ENCODE measurements at places on chromosomes 1 and 21.

GRCh38 chr1:170407581-170407980 lies 124.4 kb upstream of the GORAB start:
- no peak for DNase-seq

DNA sequence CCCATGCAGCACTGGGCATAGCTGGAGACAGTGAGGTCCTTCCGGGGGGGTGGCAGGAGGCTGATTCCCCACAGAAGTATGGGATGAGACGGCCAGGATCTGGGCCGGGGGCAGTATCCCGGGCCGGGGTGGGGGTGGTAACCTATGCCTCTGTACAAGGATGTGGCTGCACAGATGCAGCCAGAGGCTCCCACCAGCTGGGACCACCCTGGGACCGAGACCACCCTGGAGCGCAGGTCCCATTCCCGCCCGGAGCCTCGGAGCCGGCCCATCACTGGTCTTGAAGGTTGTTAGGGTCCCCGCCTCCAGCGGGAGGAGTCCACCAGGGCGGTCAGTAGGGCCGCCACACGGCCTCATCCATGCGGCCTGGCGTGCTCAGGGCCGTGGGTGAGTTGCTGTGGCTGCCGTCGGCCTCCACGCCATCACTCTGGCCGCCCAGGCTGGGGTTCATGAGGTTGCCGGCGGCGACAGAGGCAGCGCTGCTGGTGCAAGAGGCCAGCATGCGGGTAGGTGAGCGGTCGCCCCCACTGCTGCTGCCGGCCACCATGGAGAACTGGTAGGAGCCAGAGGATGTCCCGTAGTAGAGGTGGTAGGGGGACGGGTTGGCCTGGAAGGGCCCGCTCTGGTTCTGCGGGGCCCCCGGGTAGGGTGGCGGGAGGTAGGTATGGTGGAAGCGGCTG lies 28.1 kb downstream of the RUNX3 start:
- no peak for DNase-seq

DNA sequence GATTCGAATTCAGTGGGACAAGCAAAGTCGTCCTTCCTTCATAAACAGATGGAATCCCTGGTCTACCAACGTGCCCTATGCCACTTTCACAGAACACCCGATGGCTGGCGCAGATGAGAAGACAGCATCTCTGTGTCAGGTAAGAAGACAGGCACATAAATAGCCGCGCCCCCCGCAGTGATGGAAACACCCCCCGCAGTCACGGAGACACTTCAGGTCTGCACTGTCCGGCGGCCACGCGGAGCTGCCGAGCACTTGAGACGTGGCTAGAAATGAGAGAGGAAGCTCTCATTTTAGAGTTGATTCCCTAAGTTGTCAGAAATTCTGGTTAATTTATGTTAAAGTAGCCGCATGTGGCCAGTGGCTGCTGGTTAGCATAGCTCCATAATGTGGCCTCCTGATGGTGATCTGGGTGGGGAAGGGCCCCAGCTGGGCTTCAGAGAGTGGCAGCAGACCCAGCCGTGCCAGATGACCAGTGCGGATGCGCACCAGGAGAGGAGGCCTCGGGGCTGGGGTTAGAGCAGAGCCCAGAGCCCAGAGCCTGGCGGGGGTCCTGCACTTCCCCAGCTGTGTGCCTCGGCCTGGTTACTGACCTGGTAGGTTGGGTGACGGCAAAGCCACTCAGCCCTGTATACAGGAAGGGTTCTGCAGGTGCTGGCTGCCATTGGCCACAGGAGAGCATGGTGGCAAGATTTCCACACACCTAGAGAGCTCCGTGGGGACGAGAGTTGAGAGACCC lies 2.9 kb downstream of the TPRG1L start:
- no peak for DNase-seq

GRCh38 chr21:46284733-46285132 lies 678 bp downstream of the MCM3AP start:
- DNase-seq: no peak

GRCh38 chr21:42980312-42981213 lies 6.2 kb downstream of the PKNOX1 start:
- DNase-seq: no peak

GRCh38 chr1:243490748-243491686 lies 235.2 kb downstream of the SDCCAG8 start:
- DNase-seq: no peak

DNA sequence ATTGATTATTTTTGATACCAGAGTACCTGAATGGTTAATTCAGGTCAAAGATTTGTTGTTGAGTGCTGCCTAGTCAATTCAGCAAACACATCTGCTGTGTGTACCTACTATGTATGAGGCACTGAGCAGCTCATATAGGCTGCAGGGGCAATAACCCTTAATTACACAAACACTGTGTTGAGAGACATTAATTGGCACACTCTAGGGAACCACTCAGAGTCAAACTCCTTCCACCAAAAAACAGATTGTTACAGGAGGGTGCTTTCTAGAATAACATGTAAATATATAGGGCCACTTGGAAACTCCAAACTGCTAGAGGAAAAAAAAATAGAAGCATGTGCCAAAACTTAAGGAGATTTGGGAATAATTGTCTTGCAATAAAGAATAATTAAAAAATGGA lies 31.3 kb downstream of the UBE2U start:
- no peak for DNase-seq

- DNase-seq: peak; percentile 61
Measured at GRCh38 chr1:235999259-235999925, 65.5 kb downstream of the NID1 start.

GRCh38 chr1:21384620-21385019 lies 55.3 kb upstream of the NBPF3 start:
- no peak for DNase-seq

DNA sequence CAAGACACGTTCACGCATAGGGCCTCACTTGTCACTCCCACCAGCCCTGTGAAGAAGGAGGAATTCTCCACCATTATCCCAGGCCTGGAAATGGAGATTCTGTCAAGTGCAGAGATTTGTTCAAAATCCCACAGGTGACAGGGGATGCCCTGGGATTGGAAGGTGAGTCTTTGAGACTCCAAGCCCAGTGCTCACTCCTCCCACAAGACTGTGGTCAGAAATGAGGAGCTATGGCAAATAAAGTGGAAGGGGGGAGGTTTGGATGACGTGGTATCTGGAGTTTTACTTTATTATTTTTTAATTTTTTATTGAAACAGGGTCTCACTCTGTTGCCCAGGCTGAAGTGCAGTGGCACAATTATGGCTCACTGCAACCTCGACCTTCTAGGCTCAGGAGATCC lies 12.8 kb upstream of the FOXO6 start:
- DNase-seq: no peak

DNA sequence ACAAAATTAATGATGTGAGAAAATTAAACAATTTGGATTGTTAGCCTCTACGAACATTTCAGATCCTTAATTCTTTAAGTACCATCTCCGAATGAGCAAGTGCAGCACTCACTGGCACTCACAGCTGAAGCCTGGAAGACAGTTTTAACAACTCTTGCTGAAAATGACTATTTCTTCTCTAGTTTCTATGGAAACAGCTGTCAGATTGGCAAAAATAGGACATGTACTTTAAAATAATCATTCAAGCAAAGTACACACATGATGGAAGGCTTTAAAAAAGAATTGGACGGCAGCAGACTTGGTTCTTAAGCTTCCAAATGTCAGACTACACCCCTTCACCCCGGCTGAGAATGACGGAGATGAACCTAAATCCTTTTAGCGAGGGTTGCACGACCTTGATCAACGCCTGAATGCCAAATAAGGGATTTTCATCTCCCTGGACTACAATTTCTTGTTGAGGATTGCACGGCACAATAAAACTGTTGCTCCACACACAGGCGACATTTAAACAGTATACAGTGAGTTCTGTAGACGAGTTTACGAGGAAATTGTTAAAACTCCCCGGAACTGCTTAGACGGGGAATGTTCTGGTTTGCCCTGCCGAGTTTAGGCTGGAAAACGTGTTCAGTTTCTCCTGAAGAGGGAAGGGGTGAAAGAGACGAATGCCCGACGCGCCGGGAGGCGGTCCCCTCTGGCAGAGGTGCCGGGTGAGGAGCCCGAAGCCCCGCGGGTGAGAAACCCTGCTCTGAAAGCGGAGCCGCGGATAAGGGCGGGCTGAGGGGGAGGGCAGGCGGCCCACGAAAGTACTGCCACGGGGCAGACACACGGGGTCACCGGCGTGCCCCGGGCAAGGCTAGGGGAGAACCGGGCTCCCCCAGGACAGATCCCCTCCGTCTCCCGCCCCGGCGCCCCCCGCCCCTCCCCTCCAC lies 671 bp downstream of the OMA1 start:
- DNase-seq: peak; percentile 67

GRCh38 chr1:93531193-93531592 lies 83.3 kb downstream of the FNBP1L start:
- DNase-seq: no peak

DNA sequence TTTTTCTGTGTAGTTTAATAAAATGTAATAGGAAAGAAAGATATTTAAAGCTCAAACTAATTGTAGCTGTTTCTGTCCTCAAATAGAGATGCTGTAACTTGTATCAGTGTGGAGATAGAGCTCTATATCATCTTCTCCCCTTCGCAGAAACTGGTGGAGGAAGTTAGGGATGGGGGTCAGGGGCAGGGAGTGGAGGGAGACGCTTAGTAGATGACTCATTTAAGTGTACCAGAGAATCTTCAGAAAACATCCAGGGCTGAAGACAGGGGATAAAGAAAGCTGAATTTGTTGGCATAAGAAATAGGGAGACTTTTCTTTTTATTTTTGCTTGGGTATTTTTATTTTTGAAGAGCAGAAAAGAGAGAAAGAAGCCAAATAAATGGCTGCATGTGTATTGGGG lies 282.6 kb upstream of the DPYD start:
- DNase-seq: no peak

DNA sequence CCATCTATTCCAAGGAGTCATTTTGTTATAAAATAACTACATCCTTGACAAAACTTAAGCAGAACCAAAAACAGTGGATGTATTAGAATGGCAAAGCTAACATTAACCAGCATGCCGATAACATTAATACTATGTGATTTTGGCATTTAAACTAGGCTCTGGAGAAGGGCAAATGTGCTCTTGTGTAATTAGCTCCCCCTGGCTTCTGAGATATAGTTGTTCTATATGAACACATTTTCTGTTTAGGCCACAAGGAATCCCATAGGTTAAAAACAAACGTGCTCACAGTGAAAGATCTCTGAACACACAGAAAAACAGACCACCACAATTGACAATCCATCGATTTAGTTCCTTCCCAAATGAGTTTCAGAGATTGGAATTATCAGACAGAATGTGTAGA lies 57.4 kb upstream of the TARS2 start:
- no peak for DNase-seq

DNA sequence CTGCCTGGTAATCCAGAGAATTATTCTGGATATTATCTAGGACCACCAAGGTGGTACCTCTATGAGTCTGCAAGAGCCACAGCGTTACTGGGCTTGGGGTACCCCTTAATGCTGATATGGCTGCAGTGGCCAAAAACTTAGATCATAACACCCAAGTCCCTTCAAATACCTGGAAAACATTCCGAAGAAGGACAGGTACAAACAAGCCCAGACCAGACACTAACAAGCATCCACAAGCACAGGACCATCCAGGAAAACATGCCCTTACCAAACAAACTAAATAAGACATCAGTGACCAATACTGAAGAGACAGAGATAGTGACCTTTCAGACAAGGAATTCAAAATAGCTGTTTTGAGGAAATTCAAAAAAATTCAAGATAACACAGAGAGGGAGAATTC lies 2.9 kb downstream of the C1orf105 start:
- DNase-seq: no peak

DNA sequence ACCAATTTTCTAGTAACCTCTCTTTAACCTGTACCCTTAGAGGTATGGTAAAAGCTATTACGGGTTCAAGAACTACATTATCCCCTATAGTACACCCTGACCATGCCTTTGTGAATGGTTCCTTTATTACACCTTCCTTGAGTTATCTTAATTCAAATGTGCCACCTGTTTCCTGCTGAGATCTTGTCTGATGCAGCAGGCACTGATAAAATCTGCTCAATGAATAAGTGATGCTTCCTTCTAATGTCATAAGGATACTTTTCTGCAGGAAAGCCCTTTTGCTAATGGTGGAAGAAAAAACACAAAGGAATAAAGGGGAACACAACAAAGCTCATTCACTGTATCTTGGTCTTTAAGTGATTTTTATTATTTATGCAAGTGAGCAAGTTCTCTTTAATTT lies 25.8 kb downstream of the INTS7 start:
- DNase-seq: no peak
